ENCODE measurements at places on chromosomes 11 and 22.

GRCh38 chr11:104655066-104655465, 243.2 kb downstream of the CASP12 start:
- no peak for DNase-seq

DNA sequence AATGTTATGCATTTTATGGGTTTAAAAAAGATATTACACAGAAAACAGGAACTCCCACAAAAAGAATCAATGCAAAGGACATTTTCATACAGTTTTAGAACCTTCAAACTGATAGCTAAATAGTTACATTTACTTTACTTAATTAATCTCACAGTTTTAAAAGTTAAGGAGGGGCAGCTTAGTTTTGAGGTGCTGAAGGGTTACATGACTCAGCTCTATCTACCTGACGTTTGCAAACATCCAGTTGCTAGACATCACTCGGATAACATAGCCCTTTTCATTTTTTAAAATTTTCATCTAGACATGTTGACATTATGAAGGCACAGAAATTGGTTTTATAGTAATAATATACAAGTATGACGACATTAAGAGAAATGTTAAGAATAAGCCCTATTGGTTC, 53.7 kb upstream of the HSD17B12 start:
- no peak for DNase-seq

GRCh38 chr11:62400760-62401159, 18.1 kb upstream of the SCGB1A1 start:
- DNase-seq: no peak

DNA sequence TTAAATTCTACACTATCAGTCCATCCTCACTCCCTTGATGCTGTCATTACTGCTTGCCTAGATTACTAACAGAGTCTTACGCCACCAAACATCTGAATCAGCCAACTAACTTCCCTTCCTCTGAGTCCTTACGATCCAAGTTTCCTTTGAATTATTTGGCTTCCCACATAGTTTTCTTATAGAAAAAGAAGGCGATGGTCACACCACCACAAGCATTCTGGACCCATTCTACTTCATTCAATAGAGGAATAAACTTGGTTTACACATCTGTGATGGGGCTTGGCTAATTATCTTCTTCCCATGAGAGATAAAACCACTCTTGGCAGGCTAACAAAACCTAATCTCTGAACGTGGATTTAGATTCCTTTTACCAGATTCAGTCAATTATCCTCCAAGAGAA, 35.0 kb downstream of the INTS4 start:
- DNase-seq: no peak

DNA sequence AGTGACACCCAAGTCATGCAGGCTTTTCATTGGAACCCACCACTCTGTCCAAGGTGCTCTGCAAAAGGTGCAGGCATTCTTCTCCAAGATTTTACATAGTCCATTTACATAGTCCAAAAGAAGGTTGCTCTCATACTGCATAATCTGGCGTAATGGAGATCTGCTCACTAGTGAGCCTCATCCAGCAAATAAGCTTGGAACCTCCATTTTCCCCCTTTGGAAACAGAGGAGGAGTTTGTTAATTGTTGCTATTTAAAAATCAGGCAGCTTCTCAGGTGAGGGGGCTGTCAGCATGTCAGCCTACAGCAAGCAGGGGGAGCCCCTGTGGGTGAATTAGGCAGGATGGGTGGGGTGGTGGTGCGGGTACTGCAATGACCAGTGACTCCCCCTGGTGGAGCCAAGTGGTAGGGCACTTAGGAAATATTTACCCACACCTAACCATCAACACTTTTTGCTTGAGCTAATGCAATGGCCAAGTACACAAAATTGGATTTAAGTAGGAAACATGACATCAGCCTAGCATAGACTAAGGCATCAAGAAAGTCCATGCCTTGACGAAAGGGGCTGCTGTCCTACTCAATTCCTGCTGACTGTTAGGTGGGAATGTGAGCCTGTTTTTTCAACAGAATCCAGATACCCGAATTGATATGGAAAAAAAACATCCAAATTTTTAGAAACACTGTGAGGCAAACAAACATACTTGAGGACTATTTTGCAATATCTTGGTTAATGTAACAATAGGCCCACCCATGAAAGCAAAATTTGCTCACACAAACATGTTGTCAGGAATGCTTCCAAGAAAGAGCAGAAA, 64.5 kb downstream of the AMBRA1 start:
- peak; percentile 71 for DNase-seq

All from stimulated activated CD4-positive, alpha-beta T cell treated with anti-CD3 and anti-CD28 coated beads, Interleukin-4, amount 100 ng/mL, for 48 hours (primary cell).